ENCODE measurements at places on chromosomes 2 and 18.

- no peak for DNase-seq
These were observed 85.6 kb downstream of the MBP start for GRCh38 chr18:77046994-77047393.

GRCh38 chr18:10571537-10571936 lies 45.7 kb downstream of the NAPG start:
- no peak for DNase-seq

DNA sequence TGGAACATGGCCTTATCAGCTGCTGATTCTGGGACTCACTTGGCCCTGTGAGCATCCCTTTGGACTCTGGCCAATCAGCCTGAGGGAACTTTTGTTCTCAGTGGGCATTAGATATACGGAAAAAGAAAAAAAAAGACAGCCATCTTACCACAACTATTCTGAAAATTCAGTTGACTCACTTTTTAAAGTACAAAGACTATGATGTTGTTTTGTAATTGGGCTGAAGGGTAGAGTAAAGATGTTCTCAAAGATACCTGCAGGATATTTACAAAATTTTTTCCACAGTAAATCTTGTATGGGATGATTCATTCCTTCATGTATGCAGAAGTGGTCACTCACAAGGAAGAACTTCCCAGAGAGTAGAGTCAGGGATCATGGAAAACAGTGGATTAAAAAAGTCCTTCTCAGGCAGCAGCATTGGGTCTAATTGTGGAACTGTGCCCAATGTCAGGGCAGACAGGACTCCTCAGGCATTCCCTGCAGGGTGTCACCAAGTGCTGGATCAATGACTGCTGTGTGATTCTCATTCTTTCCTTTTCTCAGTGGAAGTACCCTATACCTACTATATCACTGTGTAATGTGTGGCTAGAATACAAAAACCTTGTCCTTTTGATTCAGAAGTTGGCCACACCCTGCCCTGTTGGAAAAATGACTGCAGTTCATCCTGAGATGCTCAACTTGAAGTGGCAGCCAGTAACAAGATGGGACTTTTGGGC lies 35.4 kb downstream of the SULT1C4 start:
- DNase-seq: peak; percentile 96

DNA sequence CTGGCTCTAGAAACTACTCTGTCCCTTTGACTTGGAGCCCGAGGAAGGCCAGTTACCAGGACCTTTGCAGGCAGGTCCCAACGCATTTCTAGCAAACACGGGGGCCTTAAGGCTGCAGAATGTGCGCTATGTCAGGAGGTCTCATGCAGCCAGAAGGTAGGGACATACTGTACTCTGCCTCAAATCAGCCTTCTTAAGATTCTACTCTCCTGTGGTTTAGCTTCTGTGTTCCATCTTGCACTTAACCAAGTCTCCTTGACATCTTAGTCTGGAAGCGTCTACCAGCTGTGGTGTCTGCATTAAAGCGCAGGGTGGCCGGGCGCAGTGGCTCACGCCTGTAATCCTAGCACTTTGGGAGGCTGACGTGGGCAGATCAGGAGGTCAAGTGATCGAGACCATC lies 65.5 kb downstream of the STEAP3 start:
- no peak for DNase-seq

DNA sequence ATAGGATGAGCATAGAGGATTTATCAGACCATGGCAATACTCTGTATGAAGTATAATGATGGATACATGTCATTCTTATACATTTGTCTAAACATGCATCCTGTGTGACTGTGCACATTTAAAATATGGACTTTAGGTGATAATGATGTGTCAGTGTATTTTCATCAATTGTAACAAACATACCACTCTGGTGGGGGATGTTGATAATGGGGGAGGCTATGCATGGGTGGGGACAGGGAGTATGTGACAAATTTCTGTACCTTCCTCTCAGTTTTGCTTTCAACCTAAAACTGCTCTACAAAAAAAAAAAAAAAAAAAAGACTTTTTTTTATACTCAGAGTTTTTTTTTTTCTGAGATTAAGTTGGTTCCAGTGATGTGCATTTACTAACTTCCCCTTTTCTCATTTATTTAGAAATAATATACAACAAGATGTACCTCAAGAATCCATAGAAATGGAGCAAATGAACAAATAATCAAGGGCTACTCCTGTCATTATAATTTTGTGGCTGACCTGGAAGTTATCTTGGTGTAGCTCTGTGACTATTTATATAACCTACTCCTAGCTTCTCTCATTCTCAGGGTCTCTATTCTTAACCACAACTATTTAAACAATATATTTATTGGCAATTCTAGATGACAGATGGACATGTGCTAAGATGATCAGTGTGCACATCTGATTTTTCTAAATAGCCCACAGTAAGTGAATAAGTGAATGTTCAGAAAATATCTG lies 108.9 kb upstream of the ITGA4 start:
- no peak for DNase-seq

DNA sequence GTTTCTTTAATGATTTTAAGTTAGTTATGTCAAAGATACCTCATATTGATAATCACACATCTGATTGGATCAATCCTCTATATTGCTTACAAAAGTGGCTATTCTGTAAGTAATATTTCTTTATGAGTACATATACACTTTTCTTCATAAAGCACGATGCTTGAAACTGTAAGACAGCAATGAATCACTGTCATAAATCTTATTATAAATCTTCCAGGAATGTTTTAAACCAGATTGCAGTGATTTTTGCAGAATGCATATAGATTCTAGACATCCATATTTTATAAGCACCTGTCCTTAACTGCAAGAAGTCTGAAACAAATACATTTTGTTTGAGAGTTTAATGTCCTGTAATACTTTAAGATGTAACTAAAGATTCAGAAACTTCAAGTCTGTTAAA lies 367.0 kb upstream of the FANCL start:
- DNase-seq: no peak

DNA sequence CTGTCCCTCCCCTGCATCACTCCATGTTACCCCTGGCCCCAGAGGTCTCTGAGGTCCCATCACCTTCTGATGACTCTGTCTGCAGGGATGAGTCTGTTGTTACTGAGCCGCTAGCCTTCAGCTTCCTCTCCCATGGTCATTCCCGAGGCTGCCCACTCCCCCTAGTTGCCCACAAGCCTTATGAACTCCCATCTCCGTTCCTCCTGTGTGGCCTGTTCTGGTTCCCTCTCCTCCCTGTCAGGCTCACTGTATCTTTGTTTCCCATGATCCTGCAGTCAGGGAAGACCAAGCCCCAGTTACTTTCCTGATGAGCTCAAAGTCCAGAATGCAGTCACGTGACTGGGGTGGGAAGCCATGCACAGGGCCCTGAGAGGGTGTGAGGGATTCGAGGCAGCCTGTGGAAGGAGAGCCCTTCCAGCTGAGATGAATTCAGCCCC lies 39.5 kb downstream of the INPP4A start:
- no peak for DNase-seq

- no peak for DNase-seq
These were observed 28.2 kb upstream of the ZC3H15 start for GRCh38 chr2:186457908-186458307.

GRCh38 chr18:55579501-55580270 lies 8.3 kb downstream of the TCF4 start:
- DNase-seq: peak; percentile 61

DNA sequence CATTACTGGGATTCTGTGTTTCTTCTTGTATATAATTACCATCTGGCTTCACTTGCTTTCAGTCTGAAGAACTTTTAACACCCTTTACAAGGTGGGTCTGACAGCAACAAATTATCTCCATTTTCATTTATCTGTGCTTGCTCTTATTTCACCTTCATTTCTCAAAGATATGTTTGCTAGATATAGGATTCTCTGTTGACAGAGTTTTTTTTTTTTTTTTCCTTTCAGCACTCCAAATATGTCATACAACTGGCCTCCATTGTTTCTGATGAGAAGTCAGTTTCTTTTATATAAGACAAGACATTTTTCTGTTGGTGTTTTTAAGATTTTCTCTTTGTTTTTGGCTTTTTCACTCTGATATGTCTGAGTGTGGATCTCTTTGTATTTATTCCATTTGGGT lies 59.3 kb upstream of the TACR1 start:
- DNase-seq: no peak

DNA sequence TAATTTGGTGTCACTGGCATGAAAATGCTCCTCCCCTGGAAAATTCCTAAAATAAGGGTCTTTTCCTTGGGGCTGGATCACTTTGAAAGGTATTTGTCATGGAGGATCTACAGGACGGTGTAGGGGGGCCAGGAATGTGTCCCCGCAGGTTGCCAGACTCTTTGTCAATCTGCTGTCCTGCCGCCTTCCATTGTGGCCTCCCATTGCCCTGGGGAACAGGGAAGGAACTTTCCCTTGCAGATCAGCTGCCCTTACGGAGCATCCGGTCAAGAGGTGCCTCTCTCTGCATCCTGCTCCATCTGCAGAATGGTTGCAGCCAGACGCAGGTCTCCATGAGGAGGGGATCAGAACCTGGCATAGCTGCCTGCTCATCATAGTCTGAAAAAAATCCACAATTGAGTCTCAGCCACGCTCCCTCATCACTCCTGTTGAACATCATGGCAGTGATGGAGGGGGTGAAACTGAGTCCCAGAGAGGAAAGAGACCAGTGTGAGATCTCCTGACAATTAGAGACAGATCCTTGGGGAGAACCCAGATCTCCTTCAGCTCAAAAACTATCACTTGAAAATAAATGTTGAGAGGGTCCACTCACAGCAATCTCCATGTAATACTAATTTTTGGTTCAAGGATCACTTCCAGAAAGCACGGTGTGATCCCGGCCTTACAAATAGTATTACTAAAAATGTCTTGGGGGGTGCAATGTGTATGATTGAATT lies 244.8 kb downstream of the MYCN start:
- DNase-seq: no peak

- DNase-seq: no peak
These were observed 32.1 kb upstream of the LCLAT1 start for GRCh38 chr2:30414961-30415360.

DNA sequence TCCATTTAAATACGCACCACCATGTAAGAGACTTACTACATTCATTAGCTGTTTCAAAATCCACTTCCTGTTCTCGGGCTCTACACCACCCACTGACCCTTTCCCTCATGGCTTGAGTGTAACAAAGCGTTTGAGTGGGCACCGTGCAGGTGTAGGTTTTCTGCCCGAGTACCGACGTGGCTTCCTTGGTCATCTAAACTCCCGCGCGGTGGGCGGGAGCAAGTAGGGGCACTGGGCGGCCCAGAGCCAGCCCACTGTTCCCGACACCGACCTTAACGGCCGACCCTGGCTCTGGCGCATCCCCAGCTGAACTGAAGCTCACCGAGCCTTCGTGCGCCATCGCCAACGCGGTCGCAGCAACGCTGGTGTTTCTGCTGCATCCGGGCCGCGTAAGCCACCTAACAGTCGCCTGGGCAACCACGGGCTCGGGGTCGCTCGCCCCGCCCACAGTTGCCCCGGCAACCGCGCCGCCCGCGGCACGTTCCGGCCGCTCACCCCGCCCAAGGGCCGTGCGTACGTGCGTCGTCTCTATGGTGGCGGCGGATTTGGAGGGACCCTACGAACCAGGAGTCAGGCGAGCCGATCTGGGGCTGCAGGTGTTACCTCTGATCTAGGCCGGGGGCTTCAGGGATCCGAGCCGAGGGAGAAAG lies at the start of the genes C2orf81 and WDR54:
Gene C2orf81, minus strand, starts transcription at position 399 of the 650 bp plus-strand sequence. Its CDS starts 59 bp downstream, at position 340.
Gene WDR54, plus strand, starts transcription at position 510 of the 650 bp plus-strand sequence. CDS start 424 bp downstream, outside the sequence.
- peak; percentile 81 for DNase-seq

- DNase-seq: peak; percentile 65
These were observed 3.4 kb downstream of the TMEM18 start for GRCh38 chr2:673615-674320.

GRCh38 chr18:1438458-1438910 lies 533.8 kb downstream of the ADCYAP1 start:
- no peak for DNase-seq

GRCh38 chr2:225458431-225459117 lies 59.1 kb downstream of the NYAP2 start:
- DNase-seq: peak; percentile 85

GRCh38 chr2:46200100-46200690 lies 97.0 kb upstream of the EPAS1 start:
- DNase-seq: peak; percentile 34

- no peak for DNase-seq
These were observed 10.2 kb upstream of the IL18R1 start for GRCh38 chr2:102345329-102345920.

- DNase-seq: no peak
These were observed 213.5 kb downstream of the KIAA1328 start for GRCh38 chr18:37042381-37042780.

- no peak for DNase-seq
These were observed 59.2 kb downstream of the RBMS1 start for GRCh38 chr2:160434254-160434948.

GRCh38 chr2:54728669-54729120 lies 5.2 kb downstream of the EML6 start:
- DNase-seq: peak; percentile 86

GRCh38 chr2:214482728-214483127 lies 71.9 kb downstream of the VWC2L start:
- no peak for DNase-seq

- no peak for DNase-seq
These were observed 2.3 kb upstream of the GDF7 start for GRCh38 chr2:20664431-20665242.

DNA sequence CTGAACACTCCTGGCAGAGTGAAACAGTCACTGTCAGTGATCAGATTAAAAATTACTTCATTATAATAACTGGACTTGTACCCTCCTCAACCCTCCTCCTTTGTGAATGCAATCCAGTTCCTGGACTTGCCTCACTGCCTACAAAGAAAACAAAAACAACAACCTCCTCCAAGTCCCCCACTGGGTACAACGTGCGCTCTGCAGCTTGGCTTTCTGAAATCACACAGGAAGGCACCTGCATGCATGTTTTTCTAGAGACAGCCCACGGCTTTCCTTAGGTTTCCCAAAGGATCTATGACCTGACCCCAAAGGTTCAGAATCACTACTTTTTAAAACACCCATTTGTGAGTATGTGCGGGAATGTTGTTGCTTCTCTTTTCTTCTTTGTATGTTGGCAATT lies 61.4 kb upstream of the TUBA3E start:
- no peak for DNase-seq

DNA sequence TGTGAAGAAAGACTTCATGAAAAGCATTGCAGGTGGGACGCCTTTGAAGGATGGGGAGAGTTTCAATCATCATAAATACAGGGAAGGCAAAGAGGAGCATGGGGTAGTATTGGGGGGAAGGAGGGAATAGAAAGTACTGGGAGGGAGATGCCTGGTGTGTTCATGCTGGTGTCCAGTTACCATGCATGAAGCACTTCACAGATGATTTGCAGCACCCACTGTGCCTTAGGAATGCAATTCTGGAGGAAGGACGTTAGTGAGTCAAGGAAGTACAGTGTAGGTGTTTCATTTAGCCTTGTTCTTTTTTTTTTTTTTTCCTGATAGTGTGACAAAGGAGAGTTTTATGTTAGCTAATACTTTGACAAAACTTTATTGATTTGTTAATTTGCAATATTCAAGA lies 36.8 kb downstream of the ADAM23 start:
- peak; percentile 77 for DNase-seq

Data from iris pigment epithelial cell (primary cell).